ENCODE measurements at places on chromosomes 3 and 15. TPM values are rescaled to one million over a fixed set of nuclear protein-coding genes. Genes with fewer than 3 reads are reported as not detected.

GRCh38 chr3:39751286-39751685 lies 58.1 kb upstream of the MYRIP start:
- DNase-seq, result peak; percentile 40

GRCh38 chr3:9088441-9089353 lies 125.4 kb upstream of the RAD18 start:
- DNase-seq, result no peak

GRCh38 chr3:98954791-98955604 lies 53.5 kb upstream of the DCBLD2 start:
- DNase-seq, result no peak

The NRG4 gene
- total RNA-seq, result not detected

- DNase-seq, result no peak
Measured at GRCh38 chr15:67119238-67119846, 53.9 kb downstream of the SMAD3 start.

DNA sequence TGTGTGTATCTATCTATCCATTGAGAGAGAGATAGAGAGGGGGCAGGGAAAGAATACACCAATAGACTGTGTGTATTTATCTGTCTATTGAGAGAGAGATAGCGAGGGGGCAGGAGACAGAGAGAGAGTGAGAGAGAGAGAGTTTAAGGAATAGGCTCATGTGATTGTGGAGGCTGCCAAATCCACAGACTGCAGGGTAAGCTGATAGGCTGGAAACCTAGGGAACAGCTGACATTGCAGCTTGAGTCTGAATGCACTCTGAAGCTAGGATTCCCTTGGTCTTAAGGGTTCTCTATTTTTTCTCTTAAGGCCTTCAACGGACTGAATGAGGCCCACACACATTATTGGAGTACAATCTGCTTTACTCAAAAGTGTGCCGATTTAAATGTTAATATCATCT lies 255.8 kb downstream of the EPHA3 start:
- no peak for DNase-seq
